ENCODE measurements at places on chromosomes 2 and 18. TPM values are rescaled to one million over a fixed set of nuclear protein-coding genes. Genes with fewer than 3 reads are reported as not detected.

DNA sequence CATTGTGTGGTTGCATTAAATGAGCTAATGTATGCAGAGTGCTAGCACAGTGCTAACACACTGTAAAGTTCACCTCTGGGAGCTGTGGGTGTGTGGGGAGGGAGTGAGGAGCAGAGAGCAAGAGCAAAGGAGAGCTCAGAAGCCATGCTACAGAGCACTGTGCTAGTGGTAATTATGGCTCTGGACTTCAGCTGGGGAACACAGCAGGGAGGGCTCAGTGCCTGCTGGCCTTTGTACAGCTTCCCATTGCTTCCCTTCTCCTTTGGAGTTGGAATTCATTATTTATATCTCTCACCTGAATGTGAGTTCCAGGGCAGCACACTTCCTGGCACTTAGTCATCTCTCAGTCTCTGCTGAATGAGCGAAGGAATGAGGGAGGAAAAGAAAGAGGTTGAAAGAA is 2.5 kb upstream of the PLA2R1 start:
- no peak for DNase-seq

- DNase-seq: no peak
Observed at GRCh38 chr2:205755923-205756322, 73.6 kb downstream of the NRP2 start.

NOSTRIN gene
- not detected for total RNA-seq

GALNT14 gene
- total RNA-seq: 1.2 TPM

GRCh38 chr2:213991453-213992108 is 419.3 kb upstream of the VWC2L start:
- no peak for DNase-seq

DNA sequence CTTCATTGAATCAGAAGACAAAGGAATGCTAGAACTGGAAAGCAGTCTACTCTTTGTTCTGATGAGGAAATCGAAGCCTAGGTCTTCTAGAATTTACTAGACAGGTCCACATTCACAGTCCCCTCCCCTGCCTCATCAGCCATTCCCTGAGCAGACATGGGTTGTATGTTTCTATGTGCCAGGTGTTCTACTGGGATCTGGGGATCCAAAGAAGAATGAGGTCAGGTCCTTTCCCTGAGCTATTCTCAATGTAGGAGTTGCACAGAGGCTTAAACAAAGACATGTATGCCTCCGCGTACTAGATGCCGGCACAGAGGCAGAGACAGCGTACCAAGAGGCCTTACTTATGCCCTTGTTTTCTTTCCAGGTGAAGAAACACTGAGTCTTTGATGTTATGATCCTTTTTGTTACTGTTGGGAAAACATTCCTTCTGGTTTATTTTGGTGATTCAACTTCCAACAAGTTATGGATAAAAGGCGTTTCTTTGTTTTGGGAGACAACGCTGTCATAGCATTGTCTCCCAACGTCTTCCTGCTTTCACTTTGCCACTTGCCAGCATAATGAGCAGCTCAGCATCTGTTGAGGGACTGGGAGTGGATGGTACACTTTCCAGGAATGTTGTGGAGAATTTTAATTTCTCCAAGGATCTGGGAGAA is 174.4 kb downstream of the ALPK2 start:
- DNase-seq: no peak

ASB18 gene
- total RNA-seq: not detected

PAPOLG gene
- total RNA-seq: 14.2 TPM

Data from activated naive CD4-positive, alpha-beta T cell treated with anti-CD3 and anti-CD28 coated beads, Interleukin-2, amount 50 U/mL, for 72 hours (primary cell).